SW 1271 (cell line): ENCODE measurements at places on chromosomes 13 and 19.

GRCh38 chr19:48826606-48827020, 9.7 kb downstream of the HSD17B14 start:
- no peak for DNase-seq

DNA sequence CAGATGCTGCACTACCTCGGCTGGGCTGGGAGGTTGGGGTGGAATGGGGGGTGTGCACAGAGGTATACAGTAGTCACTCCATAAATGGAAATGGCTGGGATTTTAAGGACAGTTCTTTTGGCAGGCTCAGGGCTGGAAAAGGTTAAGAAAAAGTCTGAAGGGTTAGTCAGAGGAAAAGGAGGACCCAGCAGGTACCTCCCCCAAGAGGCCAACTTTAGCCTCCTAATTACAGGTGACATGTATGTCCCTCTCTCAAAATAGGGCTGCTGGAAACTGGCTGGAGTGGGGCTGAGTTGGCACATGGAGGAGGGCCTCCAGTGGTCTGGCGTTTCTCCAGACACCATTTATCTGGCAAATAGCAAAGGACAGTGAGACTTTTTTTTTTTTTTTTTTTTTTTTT, 994 bp downstream of the CCDC194 start:
- no peak for DNase-seq

DNA sequence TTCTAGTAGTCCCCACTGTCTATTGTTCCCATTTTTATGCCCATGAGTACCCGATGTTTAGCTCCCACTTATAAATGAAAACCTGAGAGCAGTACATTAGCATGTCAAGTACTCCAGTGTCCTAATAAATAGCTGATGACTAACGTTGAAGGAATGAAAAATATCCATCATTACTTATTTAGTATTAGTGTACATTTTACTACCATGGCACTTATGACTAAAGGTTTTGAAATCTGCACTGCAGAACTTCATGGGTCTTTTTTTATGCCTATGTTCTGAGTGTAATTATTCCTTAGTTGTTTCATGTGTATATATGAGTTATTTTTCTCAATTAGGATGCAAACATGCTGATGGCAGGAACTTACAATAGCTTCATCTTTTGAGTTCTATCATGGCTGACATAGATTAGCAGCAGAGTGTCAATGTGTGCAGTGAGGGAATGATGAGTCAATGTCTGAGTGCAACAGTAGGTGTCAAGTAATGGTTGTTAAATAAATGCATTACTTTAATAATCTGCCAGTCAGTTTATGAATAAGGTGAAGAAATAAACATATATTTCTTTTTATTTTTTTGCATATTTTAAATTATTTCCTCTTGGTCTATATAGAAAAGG, 188.4 kb downstream of the ITGBL1 start:
- peak; percentile 29 for DNase-seq

GRCh38 chr19:3899531-3900294, 19.2 kb downstream of the ATCAY start:
- no peak for DNase-seq

GRCh38 chr13:85283408-85283807, 515.8 kb downstream of the SLITRK6 start:
- DNase-seq = no peak

- DNase-seq = no peak
These were observed 12.7 kb downstream of the FARP1 start for GRCh38 chr13:98155475-98156109.

DNA sequence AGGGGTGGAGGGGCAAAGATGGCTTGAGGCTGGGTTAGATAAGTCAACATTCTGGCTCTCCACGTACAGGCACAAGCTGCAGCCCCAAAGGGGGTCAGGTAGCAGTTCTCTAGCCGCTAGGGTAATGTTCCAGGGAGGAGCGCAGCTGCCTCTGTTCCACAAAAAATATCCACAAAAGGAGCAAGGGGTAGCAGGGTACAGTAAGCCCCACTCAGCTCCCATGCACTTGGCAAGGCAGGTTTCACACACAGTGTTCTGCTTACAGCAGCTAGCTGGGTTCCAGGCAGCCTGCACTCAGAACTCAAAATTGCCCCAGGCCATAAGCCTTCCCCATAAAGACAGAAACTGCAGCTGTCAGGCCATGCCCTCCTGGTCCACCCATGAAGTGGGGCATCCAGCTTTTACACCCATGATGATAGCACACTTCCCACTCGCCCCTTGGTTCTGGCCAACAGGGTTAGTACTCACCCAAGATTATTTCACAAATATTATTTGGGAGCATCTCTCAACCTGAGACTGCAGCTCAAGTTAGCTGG, 130.0 kb downstream of the CYSLTR2 start:
- DNase-seq = no peak

GRCh38 chr13:19772306-19772705, 10.4 kb downstream of the PSPC1 start:
- no peak for DNase-seq
